ENCODE measurements at places on chromosomes 12 and 14. TPM values are rescaled to one million over a fixed set of nuclear protein-coding genes. Genes with fewer than 3 reads are reported as not detected.

The STYX gene
- 25.4 TPM for polyA plus RNA-seq

The GPR68 gene
- 22.7 TPM for polyA plus RNA-seq

- DNase-seq = no peak
Observed at GRCh38 chr12:119050663-119051062, 69.3 kb downstream of the SRRM4 start.

- DNase-seq = no peak
Observed at GRCh38 chr14:93832081-93832480, 43.8 kb upstream of the PRIMA1 start.

GRCh38 chr12:27937768-27938167 lies 34.8 kb downstream of the PTHLH start:
- DNase-seq = no peak

GRCh38 chr12:113954547-113954946 lies 11.6 kb downstream of the RBM19 start:
- DNase-seq = no peak

- DNase-seq = no peak
Observed at GRCh38 chr14:23481979-23482822, 12.7 kb downstream of the NGDN start.
